ENCODE measurements at places on chromosomes 16 and 17.

DNA sequence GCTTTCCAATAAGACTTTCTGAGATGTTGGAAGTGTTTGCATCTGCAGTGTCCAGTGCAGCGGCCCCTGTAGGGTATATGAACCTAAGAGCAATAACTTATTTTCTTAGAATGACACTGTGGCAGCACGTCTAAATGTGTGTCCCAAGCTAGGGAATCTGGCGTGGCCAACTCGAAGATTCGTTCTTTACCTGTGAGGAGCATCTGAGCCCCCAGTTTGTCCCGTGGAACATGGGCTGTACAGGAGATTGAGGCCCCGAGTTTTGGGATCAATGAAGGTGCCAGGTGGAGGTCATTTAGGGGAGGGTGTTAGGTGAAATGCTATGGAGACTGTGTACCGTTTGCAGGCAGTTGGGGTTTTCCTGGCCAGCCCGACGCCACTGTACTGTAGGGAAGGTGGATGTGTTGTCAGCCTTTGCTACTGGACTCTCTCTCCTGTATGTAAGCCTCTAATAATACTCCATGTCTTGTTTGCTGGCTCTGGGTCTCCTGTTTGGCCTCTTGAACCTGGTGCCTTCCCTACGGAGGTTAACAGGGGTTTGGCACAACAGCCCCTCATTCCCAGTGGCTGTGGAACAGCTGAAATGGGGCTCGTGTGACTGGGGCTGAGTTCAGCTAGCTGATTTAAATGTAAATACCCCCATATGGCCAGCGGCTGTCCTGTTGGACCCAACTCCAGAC, 45.5 kb upstream of the SDK2 start:
- DNase-seq = no peak

- DNase-seq = peak; percentile 36
These were observed 6.0 kb downstream of the CPSF4L start for GRCh38 chr17:73255671-73256181.

DNA sequence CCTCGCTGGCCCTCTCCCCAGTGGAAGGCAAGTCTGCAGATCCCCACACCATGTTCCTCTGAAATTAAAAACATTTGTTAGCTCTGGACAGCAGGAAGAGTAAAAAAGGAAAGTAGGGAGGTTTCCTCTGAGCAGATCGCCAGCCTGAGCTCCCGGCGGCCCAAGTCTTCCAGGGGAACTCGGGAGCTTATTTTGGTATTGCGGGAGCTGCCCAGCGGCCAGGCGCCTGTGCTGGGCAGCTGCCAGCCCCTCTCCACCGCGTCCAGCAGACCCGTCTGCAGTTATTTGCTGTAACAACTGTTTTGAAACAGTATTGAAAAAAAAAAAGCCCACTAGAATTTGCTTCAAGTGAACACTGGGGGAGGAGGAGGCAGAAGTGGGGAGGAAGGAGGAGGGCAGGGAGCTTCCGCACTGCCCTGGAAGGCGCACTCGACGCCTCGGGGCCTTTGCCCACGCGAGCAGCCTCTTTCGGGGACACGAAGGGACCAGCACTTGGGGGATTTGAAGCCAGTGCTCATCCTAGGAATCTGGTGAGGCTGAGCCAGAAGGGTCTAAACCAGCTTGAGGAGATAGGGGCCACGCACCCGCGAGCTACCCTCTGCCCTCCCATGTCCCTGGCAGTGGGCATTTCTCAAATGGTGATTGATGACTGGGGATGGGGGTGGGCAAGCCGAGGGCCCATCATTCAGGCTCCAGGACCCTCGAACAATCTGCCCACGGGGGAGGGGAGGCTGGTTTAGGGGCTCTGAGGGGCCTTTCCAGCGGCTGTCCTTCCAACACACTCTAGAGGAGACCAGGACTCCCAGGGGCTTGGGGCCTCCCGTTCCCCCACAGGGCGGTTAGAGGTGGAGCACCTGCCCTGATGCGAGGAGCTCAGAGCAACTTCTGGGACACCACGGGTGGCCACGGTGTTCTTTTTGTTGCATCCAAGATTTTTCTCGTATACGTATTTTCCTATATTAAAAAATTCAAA, 3.0 kb upstream of the BAHCC1 start:
- DNase-seq = no peak

- no peak for DNase-seq
These were observed 16.9 kb downstream of the DOC2B start for GRCh38 chr17:164303-165235.

- no peak for DNase-seq
These were observed 20.5 kb downstream of the COG7 start for GRCh38 chr16:23432176-23433128.

DNA sequence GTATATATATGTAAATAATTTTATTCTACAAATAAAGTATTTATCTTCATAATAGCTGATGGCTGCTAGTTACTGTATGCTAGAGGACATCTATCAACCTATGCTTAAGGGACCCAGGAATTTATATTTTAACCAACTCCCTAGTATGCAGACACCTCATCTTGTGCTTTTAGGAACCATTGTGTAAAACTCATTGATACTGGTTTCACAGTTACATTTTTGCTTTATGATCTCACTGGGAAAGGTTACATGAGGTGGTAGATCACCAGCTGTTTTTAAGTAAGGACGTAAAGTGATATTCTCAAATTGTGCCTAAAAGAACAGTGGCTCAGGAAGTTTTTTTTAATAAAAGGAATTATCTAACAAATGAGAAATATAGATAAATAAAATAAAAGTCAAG, 56.4 kb downstream of the VMP1 start:
- DNase-seq = no peak

DNA sequence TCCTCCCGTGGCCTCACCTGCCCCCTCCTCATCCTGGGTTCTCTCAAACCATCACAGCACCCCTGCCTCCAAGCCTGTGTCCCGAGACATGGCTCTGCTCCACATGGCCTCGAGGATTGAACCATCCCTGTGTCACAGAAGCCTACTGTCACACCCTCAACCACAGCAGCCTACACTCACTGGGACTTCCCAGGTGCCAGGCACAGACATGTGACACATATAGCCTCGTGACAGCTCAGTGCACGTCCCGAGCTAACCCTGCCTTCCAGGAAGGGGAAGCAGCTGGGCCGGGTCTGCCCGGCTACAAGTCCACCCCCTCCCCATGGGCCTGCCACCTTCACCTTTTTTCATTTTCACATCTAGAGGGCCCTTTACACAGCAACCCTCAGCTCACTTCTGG, 238.3 kb downstream of the CPPED1 start:
- DNase-seq = no peak

DNA sequence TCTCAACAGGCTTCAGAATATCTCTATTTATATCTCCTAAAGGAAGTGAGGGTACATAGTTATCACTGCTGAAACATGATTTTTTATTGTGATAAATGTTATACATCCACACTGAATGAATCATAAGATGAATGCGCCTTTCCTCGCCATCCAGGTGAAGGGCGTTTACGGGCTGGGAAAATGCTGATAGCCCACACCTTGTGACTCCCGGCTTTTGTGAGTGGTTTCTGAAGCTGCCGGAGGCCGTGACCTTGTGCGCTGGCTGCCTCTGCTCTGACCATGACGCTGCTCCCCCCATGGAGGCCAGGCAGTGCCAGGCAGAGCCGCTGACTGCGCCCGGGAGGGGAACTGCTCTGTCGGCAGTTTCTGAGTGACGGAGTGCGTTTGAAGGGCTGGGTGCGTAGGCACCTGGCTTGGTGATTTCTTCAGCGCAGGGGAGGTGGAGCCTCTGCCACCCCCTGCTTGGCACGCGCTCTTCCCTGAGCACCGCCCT, 97.2 kb downstream of the RAP1GAP2 start:
- no peak for DNase-seq

DNA sequence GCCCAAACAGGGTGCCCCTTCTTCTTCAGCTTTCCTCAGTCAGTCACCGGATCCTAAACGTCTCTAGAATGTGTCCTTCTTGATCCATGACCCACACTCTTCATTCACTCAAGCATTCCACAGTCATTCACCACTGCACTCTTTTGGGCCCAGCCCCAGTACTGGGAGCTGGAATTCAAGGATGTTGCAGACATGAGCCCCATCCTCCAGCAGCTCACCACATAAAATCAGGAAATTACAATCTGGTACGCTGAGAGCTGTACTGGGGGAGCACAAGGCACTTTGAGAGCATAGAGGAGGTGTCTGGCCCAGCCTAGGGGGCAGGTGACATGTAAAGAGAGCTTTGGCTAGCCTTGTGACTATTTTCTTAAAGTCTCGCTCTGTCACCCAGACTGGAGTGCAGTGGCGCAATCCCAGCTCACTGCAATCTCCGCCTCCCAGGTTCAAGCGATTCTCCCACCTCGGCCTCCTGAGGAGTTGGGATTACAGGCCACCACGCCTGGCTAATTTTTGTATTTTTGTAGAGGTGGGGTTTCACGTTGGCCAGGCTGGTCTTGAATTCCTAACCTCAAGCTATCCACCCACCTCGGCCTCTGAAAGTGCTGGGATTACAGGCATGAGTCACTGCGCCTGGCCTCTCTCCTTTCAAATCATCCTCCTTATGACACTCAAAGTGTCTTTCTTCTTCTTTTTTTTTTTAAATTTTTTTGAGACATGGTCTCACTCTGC, 18.7 kb downstream of the CES4A start:
- no peak for DNase-seq

DNA sequence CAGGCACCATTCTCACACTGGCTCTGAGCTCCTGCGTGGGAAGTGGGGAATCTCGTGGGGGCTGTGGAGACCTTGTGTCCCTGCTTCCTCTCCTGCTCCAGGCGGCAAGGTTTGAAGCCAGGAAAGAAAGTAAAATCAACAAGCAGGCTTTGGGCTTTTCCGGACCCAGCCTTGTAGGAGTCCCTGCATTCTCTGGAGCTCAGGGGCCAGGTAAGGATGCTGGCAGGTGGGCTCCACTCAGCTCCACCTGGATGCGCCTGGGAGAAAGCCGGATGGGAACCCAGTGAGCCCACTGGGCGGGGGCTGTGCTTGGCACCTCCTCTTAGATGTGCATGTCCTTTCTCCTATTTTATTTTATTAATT, 362.5 kb downstream of the SEC14L1 start:
- no peak for DNase-seq

DNA sequence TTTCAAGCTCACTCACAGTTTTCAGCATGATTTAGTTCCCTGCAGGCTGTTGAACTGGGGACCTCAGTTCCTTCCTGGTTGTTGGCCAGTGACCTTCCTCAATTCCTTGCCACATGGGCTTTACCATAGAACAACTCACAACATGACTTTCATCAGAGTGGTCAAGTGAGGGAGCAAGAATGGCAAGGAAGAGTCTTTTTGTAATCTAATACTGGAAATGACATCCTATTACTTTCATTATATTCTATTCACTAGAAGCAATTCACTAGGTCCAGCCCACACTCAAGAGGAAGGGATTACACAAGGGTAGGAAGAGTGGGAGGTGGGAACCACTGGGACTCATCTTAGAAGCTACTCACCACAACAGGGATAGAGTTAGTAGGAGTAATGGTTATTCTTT, 57.6 kb downstream of the SYT17 start:
- no peak for DNase-seq

GRCh38 chr17:964876-965275, 14.7 kb downstream of the NXN start:
- DNase-seq = no peak

- DNase-seq = no peak
These were observed 87.8 kb downstream of the TUBD1 start for GRCh38 chr17:59804901-59805465.

DNA sequence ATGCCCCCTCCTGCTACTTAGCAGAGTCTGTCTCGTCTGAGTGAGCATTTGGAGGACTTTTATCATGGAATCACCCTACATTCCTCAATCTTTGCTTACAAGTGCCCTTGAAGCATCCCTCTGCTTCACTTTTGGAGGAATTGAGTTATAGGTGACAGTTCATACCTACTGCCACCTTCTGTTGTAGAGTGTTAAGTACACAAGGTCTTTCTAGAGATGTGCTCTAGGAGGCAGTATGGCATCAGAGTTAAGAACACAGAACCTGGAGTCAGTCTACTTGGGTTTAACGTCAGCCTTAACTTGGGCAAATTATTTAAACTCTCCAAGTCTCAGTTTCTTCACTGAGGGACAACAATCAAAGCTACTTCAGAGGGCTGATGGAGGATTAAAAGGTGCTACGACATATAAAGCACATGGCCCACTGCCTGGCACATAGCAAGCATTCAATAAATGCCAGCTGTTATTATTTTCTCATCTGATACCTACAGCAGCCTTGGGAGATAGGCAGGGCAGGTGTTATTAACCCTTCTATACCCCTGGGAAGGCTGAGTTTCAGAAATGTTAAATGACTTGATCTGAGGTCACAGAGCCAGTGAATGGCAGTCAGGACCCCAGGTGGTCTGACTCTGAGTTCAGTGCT, 62.2 kb downstream of the UTP18 start:
- DNase-seq = no peak

DNA sequence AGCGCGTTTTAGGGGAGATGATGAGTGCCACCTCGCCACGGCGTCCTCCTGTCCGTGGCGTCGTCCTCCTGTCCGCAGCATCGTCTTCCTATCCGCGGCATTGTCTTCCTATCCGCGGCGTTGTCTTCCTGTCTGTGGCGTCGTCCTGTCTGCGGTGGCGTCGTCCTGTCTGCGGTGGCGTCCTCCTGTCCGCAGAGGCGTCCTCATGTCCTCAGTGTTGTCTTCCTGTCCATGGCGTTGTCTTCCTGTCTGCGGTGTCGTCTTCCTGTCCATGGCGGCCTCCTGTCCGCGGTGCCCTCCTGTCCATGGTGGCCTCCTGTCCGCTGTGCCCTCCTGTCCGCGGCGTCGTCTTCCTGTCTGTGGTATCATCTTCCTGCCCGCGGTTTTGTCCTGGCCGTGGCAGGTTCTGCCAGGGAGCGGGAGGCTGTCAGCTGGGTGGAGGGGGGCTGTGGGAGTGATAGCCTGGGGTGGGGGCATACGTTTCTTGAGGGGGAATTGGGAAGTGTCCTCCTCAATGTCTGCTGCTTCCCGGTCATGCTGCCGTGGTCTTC, 30.9 kb downstream of the TBCD start:
- DNase-seq = peak; percentile 32

- DNase-seq = no peak
These were observed 6.9 kb downstream of the SALL1 start for GRCh38 chr16:51144203-51144602.

DNA sequence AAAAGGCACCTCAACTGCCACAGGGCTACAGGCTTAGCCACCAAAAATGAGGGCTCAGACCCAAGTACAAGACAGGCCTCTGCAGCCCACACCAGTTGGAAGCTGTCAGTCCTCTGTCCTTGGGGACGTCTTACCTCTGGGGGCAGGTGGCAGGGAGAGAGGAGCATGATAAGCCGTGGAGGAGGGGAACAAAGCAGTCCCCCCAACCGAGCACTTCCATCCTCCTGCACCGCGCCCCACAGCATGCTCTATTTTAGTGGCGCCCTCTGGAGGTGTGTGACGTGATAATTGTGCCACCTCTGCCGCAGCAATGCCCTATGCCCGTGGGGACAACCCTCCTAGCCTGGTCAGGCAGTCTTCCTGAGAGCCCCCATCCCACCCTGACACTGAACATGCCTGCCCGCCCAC, 13.6 kb downstream of the G6PC3 start:
- no peak for DNase-seq

GRCh38 chr17:265718-266117, 84.3 kb upstream of the DOC2B start:
- no peak for DNase-seq

DNA sequence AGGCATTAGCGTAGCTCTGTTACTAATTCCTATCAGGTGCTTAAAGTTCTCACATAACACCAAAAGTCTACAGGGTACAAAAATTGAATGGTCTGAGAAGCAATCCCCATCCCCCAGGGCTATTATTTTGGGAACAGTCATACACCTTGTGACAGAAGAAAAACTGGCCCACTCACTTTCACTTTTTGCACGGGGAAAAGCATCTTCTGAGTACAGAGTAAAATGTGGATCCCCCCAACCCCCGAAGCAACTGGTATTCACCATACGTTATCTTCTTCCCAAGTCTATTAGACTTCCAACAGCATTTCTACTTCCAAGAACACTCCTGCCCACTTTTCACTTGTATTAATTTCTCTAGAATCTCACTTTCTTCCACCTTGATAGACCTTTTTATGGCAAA, 11.8 kb downstream of the GGA3 start:
- no peak for DNase-seq
